CD4-positive, alpha-beta T cell (primary cell): ENCODE measurements at places on chromosomes 11 and 22. TPM values are rescaled to one million over a fixed set of nuclear protein-coding genes. Genes with fewer than 3 reads are reported as not detected.

DNA sequence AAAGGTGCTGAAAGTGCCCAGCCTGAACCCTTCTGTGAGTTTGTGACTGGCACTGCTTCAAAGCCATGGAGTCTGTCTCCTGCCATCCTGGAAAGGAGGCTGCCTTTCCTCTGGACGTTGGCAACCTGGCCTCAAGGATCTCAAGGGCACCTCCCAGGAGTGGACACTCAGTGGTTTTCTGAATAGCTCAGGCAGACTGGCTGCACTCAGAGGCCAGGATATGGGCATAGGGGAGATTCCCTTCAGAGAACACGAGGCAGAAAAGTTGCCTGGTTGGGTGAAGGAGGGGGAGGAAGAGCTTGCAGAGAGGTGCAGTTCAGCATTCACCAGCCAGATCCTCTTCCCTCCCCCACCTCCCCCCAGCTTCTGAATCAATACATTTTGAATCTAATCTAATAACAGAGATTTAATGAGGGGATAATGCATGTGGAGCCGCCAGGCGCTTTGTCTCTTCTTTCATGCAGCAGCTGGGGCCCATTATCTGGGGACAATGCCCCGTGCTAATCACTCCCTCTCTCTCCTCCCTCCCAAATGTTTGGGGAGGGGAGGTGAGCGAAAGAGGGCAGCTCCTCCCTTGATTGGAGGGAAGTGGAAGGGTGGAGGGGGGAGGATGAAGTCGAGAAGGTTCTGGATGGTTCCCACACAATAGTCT, 17.7 kb downstream of the HTR3A start:
- peaks cover 8% of the 10 kb centered on the region for H3K4me1 ChIP-seq
- no peak overlapping the region for H3K4me3 ChIP-seq
- no peaks in the 10 kb centered on the region for H3K36me3 ChIP-seq
- H3K27ac ChIP-seq: no peak overlapping the region
- H3K27me3 ChIP-seq: peaks cover 9% of the 10 kb centered on the region

GRCh38 chr22:24162436-24162835, 18.9 kb upstream of the SUSD2 start:
- peaks cover 43% of the 10 kb centered on the region for H3K4me1 ChIP-seq
- peaks cover 88% of the 10 kb centered on the region for H3K36me3 ChIP-seq
- no peaks in the 10 kb centered on the region for H3K27me3 ChIP-seq
- H3K4me3 ChIP-seq: no peak overlapping the region
- DNase-seq: no peak
- no peak overlapping the region for H3K27ac ChIP-seq

- no peaks in the 10 kb centered on the region for H3K36me3 ChIP-seq
- no peak overlapping the region for H3K4me3 ChIP-seq
- H3K27ac ChIP-seq: no peak overlapping the region
These were observed 144.1 kb downstream of the ARHGAP42 start for GRCh38 chr11:100830978-100831732.

- H3K4me3 ChIP-seq: no peak overlapping the region
- no peak for DNase-seq
- peaks cover 43% of the 10 kb centered on the region for H3K4me1 ChIP-seq
- no peak overlapping the region for H3K27ac ChIP-seq
These were observed 1.4 kb upstream of the TMEM134 start for GRCh38 chr11:67470337-67471002.

GRCh38 chr22:34805771-34806170, 260.2 kb upstream of the ISX start:
- no peak overlapping the region for H3K27ac ChIP-seq
- DNase-seq: no peak
- H3K4me3 ChIP-seq: no peak overlapping the region
- no peaks in the 10 kb centered on the region for H3K4me1 ChIP-seq

- H3K4me3 ChIP-seq: no peak overlapping the region
- peaks cover 8% of the 10 kb centered on the region for H3K36me3 ChIP-seq
- no peak for DNase-seq
- no peaks in the 10 kb centered on the region for H3K27me3 ChIP-seq
- H3K27ac ChIP-seq: no peak overlapping the region
These were observed 303.5 kb downstream of the TBC1D22A start for GRCh38 chr22:47065756-47066615.

GRCh38 chr11:8766988-8767374, 84.4 kb downstream of the RPL27A start:
- H3K27ac ChIP-seq: no peak overlapping the region
- H3K27me3 ChIP-seq: no peaks in the 10 kb centered on the region
- no peak overlapping the region for H3K4me3 ChIP-seq
- no peaks in the 10 kb centered on the region for H3K4me1 ChIP-seq
- H3K36me3 ChIP-seq: no peaks in the 10 kb centered on the region

GRCh38 chr11:130829920-130830511, 86.3 kb downstream of the SNX19 start:
- DNase-seq: no peak
- no peaks in the 10 kb centered on the region for H3K4me1 ChIP-seq
- no peak overlapping the region for H3K27ac ChIP-seq
- no peaks in the 10 kb centered on the region for H3K27me3 ChIP-seq

- H3K4me3 ChIP-seq: no peak overlapping the region
- no peak overlapping the region for H3K27ac ChIP-seq
- no peak for DNase-seq
- no peaks in the 10 kb centered on the region for H3K27me3 ChIP-seq
- no peaks in the 10 kb centered on the region for H3K36me3 ChIP-seq
These were observed 8.0 kb upstream of the RHOD start for GRCh38 chr11:67048515-67049130.

DNA sequence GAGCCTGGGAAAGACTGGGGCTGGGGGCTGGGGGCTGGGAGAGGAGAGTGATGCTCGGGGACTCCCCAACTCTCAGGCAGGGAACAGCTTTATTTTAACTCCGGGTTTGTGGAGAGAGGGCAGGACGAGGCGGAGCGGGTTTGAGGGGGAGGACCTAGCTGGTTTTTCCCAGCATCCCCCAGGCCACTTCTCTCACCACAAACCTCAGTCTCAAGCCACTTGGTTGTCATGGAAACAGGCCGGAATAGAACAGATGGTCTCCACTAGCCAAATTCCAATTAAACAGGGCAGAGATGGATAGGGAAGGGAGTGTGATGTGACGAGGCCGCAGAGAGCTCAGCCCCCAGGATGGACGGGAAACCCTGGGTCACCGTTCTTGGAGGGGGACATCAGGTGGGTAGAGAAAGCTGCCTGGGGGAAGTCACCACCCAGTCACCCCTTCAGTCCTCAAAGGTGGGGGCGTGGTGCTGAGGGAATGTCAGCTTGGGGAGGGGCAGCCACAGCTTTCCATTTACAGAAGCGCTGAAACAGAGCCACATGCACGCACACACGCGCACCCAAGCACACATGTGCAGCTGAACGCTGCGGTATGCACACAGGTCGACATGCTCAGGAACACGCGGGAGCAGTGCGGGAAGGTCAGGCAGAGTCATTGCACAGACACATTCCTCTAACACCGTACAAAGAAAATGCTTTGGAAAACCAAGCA, 19.2 kb downstream of the NECTIN1 start:
- H3K36me3 ChIP-seq: no peaks in the 10 kb centered on the region
- H3K4me3 ChIP-seq: no peak overlapping the region
- H3K27me3 ChIP-seq: peaks cover 14% of the 10 kb centered on the region
- peaks cover 4% of the 10 kb centered on the region for H3K4me1 ChIP-seq
- no peak overlapping the region for H3K27ac ChIP-seq
- no peak for DNase-seq

Gene KRTAP5-11
- total RNA-seq: not detected

Gene MMP27
- total RNA-seq: not detected

Gene SGSM1
- 1.3 TPM for total RNA-seq

Gene DDIAS
- 0.59 TPM for total RNA-seq

Gene CASP5
- total RNA-seq: not detected
